ENCODE measurements at places on chromosomes 1 and 21.
A peak's percentile ranks its signal among the peaks of the same experiment; 100 is the strongest.

GRCh38 chr1:16162163-16162822, 6.4 kb upstream of the EPHA2 start:
- no peak for DNase-seq

GRCh38 chr1:162709870-162710269, 77.6 kb downstream of the DDR2 start:
- DNase-seq: no peak

DNA sequence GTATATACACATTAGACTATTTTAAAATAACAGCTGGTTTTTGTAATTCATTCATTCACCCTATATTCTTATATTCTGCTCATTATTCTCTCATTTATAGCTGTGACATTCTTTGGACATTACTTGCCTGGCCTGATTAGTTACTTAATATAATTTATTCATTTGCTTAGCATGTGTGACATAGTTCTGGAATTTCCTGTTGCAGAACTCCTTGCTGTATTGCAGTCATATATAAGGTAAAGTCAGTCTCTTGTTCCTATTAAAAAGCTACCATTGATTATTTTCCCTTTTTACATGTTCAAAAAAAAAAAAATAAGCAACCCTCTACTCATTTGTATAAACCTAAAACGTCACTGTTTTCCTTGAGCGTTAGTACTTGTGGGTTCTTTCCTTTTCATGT, 23.9 kb downstream of the GNAT2 start:
- no peak for DNase-seq

DNA sequence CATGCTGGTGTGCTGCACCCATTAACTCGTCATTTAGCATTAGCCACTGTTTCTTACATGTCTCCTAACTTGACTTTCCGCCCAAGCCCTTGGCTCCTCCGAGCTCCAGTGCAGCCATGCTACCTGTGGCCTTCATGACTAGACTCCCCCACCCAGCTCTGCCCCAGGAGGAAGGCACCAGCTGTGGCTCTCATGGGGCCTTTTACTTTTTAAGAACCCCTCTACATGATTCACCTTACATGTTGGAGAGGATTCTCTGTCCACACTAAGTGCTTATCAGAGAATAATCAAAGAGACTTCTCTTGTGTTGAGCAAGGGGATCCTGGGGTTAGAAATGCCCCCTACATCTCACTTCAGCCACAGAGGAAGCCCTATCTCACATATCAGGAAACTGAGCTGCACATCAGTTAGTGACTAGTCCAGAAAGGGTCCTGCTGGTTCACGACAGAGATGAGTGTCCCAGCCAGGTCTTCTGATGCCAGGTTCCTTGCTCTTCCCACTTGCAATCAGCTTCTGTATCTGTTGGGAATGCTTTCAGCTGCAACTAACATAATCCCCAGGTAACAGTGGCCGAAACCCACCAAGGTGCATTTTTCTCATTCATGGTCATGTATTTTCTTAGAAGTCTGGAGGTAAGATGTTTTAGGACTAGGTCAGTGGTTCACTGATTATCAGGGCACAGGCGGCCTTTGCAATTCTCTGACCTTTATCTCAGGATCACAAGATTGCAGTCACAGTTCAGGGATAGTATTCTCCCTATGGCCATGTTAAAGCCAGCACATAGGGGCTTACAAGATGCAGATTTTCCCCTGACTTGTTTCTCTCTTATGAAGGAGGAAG, 45.9 kb downstream of the KLHDC7A start:
- no peak for DNase-seq

DNA sequence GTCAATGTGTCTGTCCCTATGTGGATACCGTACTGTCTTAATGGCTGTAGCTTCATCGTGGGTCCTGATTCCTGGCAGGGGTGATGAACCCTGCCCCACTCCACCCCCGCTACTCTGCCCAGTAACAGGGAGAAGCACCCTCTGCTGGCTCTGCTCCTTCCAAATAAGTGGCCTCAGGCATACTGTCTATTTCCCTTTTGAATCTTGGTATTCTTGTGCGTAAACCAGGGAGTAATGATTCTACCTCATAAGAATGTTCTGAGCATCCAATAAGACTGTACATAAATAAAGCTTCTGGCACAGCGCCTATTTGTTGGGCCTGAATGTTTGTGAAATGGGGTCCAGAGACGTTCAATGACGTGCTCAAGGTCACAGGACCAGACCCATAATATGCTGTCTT, 35.2 kb upstream of the CTPS1 start:
- no peak for DNase-seq

GRCh38 chr1:48030211-48030610, 33.0 kb upstream of the TRABD2B start:
- no peak for DNase-seq

DNA sequence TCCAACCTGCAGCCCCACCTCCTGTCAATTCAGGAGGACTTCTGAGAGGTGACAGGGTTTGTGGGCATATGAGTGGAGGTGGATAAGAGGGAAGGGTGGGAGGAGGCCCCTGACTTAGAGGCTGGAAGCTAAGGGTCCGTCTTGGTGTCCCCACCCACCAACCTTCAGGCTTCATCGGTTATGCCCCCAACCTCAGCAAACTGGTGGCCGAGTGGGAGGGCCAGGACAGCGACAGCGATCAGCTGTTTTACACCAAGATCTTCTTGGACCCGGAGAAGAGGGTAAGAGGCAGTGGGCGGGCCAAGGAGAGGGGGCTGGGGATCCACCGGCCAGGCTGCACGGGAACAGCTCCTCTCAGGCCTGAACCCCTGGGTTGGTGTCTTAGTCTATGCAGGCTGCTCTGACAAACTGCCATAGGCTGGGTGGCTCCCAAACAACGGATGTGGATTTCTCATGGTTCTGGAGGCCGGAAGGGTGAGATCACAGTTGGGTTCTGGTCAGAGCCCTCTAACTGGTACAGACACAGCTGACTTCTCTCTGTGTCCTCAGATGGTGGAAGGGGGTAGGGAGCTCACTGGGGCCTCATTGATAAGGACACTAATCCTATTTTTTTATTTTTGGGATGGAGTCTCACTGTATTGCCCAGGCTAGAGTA, 18.1 kb downstream of the PLOD1 start:
- DNase-seq: no peak

- no peak for DNase-seq
Observed at GRCh38 chr1:189513091-189513490, 964.6 kb downstream of the BRINP3 start.

DNA sequence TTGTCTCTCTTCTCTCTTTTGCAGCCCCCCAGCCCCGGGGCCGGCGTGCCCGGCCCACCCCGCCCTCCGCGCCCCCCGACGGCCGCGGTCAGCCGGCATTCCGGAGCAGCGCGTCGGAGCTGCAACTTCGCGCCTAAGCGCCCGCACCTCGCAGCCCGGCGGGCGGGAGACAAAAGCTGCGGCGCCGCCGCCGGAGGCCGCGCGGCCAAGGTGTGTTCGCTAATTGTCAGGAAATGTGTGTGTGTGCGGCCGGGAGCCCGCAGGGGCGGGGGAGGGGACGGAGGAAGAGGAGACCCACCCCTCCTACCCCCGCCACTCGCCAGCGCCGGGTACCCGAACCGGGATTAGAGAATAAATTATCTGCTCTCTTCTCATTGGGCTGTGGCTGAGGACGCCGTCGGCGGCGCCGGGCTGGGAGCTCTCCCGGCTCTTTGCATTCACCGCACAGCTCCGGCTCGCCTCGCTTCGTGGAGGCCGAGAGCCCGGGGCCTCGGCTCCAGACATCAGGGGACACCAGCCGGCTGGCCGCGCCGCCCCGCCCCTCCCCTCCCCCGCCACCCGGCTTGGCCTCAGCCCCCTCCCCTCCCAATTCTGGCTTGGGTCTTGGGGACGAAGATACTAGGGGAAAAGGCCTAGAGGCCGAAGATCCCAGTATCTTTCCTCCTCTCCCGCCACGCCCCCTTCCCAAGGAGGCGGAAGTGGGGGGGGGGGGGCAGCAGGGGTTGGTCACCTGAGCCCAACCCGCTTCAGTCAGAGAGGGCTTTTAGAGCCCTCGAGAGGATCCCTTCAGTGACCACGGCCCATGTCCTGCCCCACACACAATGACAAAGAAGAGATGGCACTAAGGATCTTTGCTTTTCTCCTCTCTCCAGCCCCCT, 1.3 kb upstream of the BLACAT1 start:
- peak; percentile 88 for DNase-seq

- DNase-seq: no peak
Observed at GRCh38 chr21:35244514-35244913, 195.4 kb upstream of the RUNX1 start.

GRCh38 chr1:225709101-225709500, 56.2 kb upstream of the ENAH start:
- no peak for DNase-seq

DNA sequence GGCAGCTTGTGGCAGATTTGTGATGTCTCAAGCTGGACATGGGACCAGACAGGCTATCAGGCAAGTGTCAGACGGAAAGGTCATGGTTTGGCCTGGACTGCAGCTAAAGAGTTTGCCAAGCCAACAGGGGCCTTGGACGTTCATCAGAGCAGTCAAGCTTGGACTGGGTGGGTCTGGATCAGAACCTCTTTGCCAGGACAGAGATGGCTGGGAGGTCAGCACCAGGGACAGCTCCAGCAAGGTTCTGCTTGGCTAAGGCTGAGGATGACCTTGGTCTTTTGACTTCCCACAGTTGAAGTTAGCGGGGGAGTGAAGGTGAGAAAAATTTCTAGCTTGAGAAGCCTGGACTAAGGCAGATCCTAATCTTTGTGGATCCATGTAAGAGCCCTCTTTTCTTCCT, 68.1 kb downstream of the GRIK3 start:
- DNase-seq: no peak

- peak; percentile 1 for DNase-seq
Observed at GRCh38 chr21:14737922-14738321, 191.8 kb upstream of the SAMSN1 start.

- DNase-seq: no peak
Observed at GRCh38 chr21:23963454-23963853, 1643.8 kb downstream of the MRPL39 start.

- no peak for DNase-seq
Observed at GRCh38 chr1:222071387-222071786, 329.5 kb upstream of the DUSP10 start.

DNA sequence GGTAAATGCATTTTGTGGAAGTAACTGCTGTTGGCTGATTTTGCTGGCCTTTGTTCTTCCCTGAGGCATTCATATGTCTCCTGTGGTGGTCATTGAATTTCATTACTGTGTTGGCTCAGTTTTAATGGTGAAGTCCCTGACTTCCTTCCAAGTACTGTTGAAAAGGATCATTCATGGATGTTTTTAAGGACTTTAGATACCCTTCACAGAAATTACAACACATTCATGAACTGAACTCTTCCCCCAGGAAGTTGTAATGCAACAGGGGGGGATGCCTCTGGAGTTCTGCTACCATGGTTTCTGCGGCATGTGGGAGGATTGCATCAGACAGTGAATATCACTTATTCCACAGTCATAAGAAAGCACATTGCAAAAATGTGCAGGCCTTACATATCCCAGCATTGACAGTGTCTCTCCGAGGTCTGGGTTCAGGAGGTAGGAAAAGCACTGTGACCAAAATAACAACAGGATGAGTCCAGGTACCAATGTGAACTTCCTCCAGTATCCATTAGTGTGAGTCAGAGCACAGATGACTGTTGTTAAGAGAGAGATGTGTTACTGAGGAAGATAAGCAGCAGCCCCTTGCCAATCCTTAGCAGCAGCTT, 2.1 kb upstream of the RAB3GAP2 start:
- DNase-seq: no peak

- no peak for DNase-seq
Observed at GRCh38 chr1:64320922-64321614, 117.6 kb downstream of the UBE2U start.

GRCh38 chr1:9672444-9672843, 20.9 kb downstream of the PIK3CD start:
- DNase-seq: no peak

DNA sequence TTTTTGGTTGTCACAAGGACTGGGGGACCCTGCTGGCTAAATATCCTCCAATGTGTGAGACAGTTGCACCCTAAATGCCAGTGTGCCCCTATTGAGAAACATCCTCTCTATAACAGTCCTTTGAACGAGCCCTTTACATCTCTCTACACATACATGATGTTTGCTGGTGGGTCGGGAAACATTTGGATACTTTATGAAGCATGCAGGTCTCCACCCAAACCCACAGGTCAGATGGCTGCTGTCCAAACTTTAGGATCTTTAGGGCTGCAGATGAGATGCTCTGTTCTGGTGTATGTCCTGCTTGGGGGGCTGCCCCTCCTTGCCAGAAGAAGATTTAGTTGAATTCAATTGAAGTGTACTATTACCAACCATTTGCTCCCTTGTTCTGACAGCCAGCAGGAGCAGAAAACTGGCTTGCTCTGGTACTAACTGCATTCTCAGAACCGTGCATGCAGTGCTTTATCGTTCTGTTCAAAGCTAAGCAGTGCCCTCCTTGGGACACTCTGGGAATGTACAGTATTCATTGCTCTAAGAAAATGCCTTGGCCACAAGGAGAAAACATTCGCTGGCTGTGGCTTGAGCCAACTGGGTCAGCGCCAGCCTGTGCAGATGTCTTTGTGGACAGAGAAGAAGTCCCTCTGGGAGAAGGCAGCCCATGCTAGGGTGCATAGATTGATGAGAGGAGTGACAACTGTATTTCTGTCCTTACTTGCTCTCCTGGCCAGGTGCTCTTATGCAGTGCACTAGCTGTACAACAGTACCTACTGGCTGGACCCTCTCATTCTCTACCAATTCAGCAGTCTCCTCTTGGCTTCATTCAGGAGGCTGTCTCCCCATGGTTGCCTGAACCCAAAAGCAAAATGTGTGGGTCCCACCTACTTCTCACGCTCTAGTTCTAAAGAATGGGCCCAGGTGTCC, 61.4 kb upstream of the DIRAS3 start:
- peak; percentile 70 for DNase-seq

- DNase-seq: no peak
Observed at GRCh38 chr21:42366292-42367010, at the start of gene TFF1. TSS of gene TFF1 (minus strand) at chr21:42366535. CDS start at chr21:42366495, 40 bp downstream.

GRCh38 chr1:109802901-109803561, 39.3 kb upstream of the EPS8L3 start:
- peak; percentile 6 for DNase-seq

GRCh38 chr21:27083144-27083543, 116.3 kb upstream of the ADAMTS5 start:
- DNase-seq: no peak

- no peak for DNase-seq
Observed at GRCh38 chr1:180567654-180568053, 8.9 kb downstream of the OVAAL start.

- no peak for DNase-seq
Observed at GRCh38 chr1:215863796-215864195, 296.7 kb downstream of the KCTD3 start.

GRCh38 chr1:228850141-228851100, 115.1 kb downstream of the RHOU start:
- DNase-seq: no peak

- DNase-seq: no peak
Observed at GRCh38 chr1:54867717-54868057, 19.3 kb downstream of the DHCR24 start.

DNA sequence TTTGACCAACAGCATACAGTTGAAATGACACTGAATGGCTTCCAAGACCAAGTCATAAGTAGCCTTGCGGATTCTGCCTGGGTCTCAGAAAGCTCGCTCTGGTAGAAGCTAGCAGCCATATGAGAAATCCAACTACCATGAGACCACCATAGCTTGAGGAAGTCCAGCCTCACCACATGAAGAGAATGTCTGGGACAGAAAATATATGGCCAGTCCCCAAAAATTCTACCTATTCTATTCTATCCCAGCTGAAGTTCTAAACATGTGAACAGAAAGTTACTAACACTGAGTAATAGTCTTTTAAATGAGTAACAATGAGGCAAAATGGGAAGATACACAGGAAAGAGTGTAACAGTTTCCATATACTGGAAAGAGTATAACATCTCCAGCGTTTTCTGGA, 9.0 kb downstream of the FMO5 start:
- no peak for DNase-seq
